ENCODE measurements at places on chromosomes 2 and 18. TPM values are rescaled to one million over a fixed set of nuclear protein-coding genes. Genes with fewer than 3 reads are reported as not detected.

DNA sequence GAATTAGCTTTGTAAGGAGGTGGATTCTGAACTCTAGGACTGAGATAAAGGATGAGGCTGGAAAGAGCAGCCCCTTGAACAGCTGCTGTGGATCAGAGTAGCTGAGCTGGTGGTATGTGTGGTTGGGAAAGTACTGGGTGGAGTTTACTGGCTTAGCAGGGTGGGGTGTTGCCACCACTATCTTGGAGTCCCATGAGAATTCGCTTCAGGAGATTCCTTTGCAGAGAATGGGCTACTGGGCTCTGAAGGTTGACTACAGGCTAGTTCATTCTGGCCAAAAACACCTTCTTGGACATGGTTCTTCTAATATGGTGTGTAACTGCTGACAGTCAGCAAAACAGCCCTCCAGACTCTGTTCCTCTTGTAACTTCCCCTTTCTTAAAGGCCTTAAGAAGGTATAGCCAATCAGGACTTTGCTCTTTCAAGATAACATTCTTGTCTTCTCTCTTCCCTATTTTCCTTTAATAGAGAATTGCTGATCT is 52.7 kb downstream of the TET3 start:
- no peak for DNase-seq

DNA sequence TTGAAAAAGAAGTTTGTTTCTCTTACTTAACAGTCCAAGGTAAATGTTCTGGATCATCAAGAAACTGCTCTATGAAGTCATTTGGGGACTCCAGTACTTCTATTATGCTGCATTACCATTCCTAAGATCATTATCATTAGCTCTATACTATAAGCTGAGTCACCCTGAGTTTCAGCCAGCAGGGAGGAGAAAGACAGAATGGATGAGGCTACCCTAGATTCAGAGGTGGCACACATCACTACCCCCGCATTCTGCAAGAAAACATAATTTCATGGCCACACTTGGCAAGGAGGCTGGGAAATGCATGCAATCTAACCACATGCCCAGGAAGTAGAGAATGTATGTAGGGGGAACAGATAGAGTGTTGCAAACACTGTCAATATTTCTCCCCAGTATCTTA is 16.6 kb upstream of the LNPK start:
- DNase-seq = no peak

GRCh38 chr2:128978212-128978611 is 659.5 kb upstream of the HS6ST1 start:
- no peak for DNase-seq

- DNase-seq = no peak
Measured at GRCh38 chr2:100218552-100218951, 76.2 kb upstream of the AFF3 start.

GRCh38 chr18:11880586-11881304 is 27.4 kb downstream of the MPPE1 start:
- no peak for DNase-seq

DNA sequence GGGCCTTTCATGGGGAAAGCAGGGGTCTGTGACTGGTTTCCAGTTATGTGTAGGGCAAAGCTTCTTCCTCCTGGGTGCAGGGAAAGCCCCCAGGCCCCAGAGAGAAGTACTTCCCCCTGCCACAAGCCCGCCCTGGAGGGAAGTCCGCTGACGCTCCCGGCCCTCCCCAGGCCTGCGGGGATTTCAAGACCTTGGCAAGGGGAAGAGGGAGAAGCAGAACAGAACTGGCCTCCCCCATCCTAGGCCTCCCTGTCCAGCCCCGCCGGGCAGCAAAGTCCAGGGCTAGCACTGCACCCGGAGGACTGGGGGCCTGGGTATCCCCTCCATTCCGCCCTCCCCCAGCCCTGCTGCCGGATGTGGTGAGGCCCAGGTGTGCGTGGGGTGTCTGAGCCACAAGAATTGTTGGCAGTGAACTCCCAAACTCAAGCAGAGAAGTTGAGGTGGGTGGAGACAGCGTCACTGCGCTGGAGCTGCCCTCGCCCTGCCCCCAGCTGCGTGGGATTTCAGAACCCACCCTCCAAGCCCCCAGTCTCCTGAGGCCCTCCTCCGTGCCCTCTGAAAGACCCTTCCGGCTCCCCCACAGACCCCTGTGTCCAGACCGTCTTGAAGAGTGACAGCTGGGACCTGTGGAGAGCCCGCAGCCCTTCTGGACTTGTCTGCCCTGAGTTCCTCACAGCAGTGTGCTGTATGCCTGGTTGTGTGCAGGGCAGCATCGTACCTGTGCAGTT is 1.1 kb upstream of the DUSP2 start:
- no peak for DNase-seq

DNA sequence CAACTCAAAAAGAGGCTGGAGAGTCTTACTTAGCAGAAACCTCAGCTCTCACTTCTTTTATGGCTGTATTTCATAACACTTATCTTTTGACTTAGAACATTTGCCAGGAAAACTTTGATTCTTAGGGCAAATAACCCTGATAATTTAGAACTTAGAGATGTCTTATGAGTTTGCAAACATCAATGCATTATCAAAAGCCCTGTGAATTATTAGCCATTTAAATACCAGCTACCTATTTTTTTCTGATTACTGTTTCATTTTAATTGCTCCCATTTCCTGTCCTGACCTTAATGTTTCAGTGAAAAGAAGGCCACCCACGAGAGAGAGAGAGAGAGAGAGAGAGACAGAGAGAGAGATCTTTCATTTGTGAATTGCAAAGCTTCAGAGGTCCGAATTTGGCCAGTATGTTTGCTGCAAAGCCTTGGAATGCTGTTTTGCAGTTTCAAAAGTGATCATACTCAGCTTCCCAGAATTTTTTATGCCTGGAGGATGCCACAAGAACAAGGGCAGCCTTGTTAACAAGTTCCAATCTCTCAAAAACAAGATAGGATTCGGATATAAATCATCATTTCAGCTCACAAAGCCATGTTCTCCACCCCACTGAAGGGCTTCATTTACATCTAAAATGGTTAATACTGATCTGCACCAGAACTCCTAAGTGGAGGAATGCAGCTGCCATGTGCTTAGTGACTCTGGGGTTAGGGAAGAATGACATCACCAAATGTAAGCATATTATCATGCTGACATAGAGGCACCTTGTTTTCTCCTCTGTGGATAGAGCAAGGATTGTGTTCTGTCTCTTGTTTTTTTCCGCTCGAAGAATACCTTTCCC is 478.2 kb downstream of the ARHGAP15 start:
- DNase-seq = no peak

- no peak for DNase-seq
Measured at GRCh38 chr18:3597409-3598357, 147.7 kb downstream of the TGIF1 start.

GRCh38 chr2:16709769-16710168 is 44.1 kb upstream of the CYRIA start:
- no peak for DNase-seq

DNA sequence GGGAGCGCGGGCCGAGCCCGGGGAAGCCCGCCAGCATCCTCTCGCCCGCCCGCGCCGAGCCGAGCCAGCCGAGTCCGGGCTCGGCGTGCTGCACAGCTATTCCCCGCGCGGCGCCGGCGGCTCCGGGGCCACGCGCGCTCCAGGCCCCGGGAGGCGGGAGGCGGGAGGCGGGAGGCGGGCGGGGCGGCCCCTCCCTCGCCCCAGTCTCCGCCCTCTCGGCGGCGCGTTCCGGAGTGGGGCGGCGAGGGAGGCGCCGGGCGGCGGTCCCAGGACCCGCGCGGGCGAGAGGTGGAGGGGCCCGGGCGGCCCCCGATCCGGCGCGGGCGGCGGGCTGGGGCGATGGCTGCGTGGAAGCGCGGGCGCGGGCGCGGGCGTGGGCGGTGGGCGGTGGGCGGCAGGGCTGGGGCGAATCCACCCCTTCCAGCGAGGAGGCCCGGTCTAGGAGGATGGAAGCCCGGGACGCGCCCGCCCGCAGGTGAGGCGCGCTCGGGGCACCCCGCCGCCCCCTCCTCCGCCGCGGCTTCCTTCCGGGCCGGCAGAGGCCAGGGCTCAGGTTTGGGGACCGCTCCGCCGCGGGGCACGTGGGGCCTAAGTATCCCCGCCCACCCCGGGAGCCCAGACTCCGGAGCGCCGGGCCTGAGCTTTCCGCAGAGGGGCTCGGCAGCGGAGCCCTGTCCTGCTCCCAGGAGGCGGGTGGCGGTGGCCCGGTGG is at the start of gene ADCY3:
TSS of gene ADCY3 (minus strand) at position 140 of the 711 bp plus-strand sequence. CDS start 1,250 bp downstream, outside the sequence.
- DNase-seq = no peak

- DNase-seq = no peak
Measured at GRCh38 chr2:15241201-15241600, 319.9 kb downstream of the NBAS start.

DNA sequence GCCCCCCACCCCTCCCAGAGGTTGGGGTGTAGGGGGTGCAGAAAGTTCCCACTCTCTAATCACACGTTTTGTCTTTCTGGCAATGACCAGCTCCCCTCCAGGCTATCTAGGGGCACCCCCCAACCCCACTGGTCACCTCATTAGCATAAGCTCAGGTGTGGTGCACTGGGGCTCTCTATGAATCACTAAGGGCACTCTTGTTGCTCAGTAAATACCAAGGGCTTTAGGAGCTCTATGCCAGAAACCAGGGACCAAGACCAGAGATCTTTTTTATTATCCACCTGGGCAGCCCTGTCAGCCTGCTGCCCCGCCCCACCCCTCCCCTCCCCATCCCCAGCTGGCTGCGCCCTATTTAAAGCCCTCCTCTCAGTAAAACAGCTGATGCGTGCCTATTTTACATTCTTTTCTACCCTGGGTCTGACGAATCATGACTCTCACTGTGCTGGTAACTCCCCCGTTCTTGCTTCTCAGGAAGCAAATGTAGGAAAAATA is 24.3 kb downstream of the NCK2 start:
- DNase-seq = no peak

The KCNE4 gene
- total RNA-seq = 3.7 TPM

The TSPYL6 gene
- total RNA-seq = 0.31 TPM

The C2orf49 gene
- 33.5 TPM for total RNA-seq

The SP140L gene
- 0.47 TPM for total RNA-seq

The CD28 gene
- total RNA-seq = 0.78 TPM

The FOXD4L1 gene
- total RNA-seq = 0.31 TPM

The ACTG2 gene
- 0.62 TPM for total RNA-seq

All from occipital lobe (tissue), 3 donors.